NT2/D1 (cell line): ENCODE measurements at places on chromosomes 7 and 10.

DNA sequence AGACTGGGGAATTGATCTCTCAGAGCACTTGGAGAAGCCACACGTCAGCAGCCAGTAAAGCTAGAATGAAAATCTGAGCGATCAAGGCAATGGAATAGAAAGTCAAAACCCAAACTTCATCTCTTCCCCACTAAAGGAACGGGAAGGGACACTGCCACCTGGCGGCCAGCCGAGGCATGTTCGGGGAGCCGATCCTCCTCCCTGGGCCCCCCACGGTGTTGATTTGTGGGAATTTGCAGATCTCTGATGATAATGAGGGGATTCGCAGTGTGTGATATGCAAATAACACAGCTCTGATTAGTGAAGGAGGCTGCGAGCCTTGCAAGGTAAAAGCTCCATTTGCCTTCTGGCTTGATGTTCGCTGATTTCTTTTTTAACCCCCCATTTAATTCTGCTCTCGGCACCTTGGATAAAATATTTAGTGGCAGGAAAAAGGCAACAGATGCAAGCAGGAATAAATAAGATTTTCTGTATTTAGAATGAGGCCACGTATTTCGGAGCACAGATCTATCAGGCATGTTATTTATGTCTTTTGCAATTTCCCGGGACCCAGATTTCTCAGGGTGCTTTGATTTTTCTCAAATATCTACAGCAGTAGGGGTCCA, 258.6 kb downstream of the PAXIP1 start:
- DNase-seq = peak; percentile 48

DNA sequence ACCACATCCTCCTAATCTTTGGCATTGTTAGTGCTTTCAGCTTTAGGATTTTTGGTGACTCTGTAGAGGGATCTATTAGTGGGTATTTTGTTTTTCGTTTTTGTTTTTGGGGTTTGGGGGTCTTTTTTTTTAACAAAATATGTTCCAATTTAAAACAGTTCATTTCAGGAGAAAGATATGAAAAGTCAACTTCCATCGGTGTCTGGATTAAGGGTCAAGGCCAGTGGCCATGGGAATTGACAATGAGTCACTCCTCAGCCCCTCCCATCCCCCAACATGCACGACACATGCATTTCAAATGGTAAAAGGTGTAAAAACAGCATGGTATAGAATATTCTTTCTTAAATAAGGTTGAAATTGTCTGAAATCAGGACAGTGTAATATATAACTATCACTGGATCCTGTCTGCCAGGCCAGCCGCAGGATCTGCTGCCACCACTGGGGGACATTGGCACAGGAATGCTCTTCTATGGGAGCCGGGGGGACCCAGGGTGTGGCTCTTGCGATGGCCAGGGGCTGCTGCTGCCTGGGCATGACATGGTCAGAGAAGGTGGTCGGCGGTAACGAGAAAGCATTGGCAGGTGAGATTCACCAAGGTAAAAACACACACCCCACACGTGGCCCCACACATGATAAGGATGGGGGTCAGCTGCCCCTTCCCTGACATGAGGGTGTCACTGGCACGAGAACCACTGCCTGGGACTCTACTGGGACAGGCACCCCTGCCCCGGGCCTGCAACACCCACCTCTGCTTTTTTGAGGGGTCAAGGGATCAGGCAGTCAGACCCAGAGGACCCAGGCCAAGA, 126.2 kb upstream of the KCTD7 start:
- DNase-seq = no peak

- DNase-seq = no peak
Observed at GRCh38 chr10:104333728-104334373, 4.4 kb downstream of the ITPRIP start.

GRCh38 chr7:140039896-140040295, 22.9 kb downstream of the PARP12 start:
- DNase-seq = no peak

DNA sequence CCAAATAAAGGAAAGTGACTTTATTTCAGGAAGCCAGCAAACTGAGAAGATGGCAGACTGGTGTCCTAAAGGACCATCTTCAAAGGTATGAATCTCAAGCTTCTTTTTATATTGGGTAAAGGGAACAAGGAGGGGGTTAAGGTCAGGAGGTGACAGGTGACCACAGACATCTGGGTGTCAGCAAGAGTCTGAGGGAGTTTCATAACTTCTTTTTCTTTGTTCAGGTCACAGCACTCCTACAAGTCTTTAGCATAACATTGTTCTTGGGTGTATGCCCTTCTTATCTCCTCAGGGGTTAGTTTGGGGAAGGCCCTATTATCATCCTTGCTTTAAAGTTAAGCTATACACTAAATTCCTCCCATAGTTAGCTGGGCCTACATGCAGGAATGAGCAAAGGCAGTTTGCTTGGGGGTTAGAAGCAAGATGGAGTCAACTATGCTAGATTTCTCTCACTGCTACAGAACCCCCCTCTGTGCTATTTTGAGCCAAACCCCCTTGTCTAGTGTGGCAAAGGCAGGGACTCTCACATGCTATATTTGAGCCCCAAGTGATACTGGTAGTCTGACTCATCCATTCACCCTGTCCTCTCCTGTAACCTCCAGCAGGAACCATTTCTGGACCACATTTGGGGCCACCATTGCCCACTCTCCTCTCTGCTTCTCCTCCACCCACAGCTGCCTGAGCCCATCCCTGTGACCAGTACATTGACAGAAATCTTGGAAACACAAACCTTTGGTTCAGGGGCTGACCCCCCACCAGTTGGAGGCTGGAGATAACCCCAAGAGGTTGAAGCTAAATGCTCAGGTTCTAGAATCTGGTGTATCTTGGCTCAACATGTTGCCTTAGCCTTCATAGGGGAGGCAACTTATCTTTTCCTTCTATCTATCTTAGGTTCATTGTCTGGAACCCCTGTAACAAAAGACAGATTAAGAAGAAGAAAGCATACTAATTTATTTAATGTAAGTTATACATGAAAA, 55.5 kb upstream of the LRGUK start:
- peak; percentile 38 for DNase-seq

DNA sequence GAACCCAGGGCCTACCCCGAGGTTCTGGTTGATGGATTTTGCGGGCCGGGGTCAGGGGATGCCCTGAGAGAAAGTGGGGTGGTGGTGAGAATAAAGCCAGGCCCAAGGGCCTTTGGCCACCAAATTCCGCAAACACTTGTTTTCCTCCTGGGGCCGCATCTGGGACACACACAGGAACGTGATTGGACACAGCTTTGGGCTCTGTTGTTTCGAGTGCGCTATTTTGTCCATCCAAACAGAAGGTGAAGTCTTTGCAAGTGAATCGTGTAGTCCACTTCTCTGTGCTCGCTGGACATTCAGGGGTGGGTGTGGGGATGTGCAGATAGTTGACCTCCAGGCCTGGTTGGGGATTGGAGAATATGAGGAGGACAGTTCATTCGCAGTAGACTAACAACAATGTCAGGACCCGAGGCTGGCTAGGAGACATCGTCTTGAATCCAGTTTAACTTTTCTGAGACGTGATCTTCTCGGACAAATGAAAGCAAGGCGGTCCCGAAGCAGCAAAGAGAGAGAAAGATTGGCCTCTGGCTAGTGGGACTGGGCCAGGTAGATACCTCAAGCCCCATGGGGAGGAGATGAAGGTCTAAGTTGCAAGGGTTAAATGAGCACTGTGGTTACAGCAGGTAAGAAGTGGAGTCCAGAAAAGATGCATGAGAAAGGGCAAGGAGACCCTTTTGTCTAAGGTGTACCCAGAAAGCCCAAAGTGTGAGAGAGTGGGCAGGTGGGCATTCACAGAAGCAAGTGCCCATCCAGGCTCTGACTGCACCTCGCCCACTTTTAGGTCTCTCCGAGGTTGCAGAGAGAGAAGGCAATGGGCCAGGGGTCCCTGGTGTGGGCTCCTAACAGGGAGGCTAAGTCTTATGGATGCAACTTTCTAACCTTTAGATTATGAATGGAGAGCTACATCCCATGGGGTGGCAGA, 764 bp upstream of the FAM131B start:
- DNase-seq = no peak

GRCh38 chr10:112471878-112472487, 25.0 kb downstream of the VTI1A start:
- peak; percentile 6 for DNase-seq

GRCh38 chr10:97066877-97067555, 118.7 kb downstream of the SLIT1 start:
- DNase-seq = no peak

GRCh38 chr10:120499883-120500282, 42.9 kb downstream of the PLPP4 start:
- no peak for DNase-seq

DNA sequence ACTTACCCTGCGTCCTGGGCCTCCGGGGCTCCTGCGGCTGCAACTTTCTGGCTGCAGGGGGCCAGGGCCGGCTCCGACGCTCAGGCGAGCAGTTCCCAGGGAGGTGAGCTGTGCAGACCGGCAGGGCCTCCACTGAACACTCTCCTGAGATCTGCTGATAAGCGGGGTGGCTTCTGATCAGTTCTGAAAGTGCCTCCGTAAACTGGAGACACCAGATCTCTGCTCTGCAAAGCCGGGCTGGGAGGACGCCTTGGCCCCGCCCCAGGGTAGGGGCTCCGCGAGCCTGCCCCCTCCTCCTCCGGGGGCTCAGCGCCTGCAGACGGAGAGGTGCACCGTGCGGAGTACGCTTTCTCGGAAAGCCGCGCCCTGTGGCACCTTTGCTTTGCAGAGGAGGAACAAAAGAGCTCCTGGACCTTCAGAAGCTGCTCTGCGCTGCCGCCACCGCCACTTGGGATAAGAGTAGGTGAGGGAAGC, 141.3 kb upstream of the VKORC1L1 start:
- peak; percentile 61 for DNase-seq

- no peak for DNase-seq
Observed at GRCh38 chr10:11529276-11529903, 82.1 kb downstream of the USP6NL start.

DNA sequence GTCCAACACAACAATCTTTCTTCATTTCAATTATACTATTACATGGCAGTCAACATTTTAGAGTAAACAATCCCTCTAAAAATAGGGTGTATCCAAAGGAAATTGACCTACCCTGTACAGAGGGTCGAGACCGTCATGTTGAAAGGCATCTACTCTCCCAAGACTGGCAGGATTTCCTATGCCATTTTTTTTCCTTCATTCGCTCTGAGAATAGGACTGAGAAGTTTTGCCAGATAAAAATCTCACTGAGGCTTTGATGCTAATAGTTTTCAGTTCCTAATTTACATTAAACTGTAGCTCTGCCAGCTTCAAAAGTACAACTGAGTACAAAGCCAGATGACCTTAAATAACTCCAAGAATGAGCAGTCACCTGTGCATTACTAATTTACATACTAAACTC, 84.5 kb upstream of the SEMA3C start:
- no peak for DNase-seq

DNA sequence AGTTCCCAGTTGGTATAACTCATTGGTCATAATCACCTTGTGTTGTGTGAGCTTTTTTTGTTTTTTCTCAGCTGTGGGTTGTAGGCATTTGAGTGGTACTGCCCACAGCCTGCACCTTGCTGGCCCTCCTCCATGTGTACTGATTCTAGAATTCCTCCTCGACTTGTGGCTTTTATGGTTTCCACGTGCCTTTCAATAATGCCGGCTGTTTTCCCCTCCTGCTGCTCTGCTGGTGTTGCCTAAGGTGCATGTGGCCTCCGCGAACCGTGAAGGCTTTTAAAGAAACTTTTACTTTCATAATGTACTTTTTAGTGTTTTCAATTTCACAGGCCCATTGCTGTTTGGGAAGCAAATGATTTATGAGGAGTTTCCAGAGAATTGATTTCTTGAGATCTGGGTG, 518.0 kb downstream of the REEP3 start:
- no peak for DNase-seq

- no peak for DNase-seq
Observed at GRCh38 chr10:121260377-121260776, 337.9 kb downstream of the FGFR2 start.

DNA sequence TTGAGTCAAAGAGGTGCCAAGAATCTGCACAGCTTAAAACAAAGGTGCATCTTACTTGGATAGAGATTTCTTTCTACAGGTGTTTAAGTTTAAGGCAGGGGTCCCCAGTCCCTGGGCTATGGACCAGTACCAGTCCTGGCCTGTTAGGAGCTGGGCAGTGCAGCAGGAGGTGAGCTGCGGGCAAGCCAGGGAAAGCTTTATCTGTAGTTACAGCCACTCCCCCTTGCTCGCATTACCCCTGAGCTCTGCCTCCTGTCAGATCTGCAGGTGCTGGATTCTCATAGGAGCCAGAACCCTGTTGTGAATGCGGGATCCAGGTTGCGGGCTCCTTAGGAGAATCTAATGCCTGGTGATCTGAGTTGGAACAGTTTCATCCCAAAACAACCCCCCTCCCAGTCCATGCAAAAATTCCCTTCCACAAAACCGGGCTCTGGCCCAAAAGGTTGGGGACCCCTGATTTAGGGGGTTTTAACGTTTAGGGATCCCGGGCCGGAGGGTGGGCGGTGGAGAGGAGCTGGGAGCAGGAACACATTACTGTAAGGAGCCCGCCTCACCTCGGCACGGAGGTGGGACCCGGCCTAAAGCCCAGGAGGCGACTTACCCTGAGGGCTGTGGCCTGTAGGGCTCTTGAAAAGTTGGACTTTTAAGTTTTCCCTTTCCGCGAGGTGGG, 60.2 kb downstream of the ZNF467 start:
- no peak for DNase-seq

DNA sequence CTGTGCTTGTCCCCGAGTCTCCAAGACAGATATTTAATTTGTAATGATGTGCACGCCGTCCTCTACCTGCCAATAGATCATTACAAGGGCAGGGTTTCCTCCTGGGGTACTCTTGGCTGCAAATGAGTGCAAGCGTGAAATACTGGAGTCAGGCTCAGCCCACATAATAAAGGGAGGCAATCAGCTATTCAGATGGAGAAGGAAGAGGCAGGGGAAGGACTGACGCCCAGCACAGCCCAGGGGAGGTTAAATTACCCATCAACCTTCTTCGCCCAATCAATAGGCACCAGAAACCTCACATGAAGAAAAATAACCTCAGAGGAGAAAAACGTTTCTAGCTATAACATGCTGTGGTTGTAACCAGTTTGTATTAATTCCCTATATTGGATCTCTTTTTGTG, 544.9 kb upstream of the ADARB2 start:
- no peak for DNase-seq

GRCh38 chr7:53541475-53541874, 506.0 kb downstream of the POM121L12 start:
- DNase-seq = no peak
